Cardiac ventricle fibroblast (primary cell): ENCODE measurements at places on chromosomes 3 and 15. TPM values are rescaled to one million over a fixed set of nuclear protein-coding genes. Genes with fewer than 3 reads are reported as not detected.

CXCR6 gene
- total RNA-seq, result not detected in 2 replicates

HCN4 gene
- not detected in 2 replicates for total RNA-seq

FRMD5 gene
- total RNA-seq, result 0.50 and 0.54 TPM in 2 replicates

CTXN2 gene
- not detected in 2 replicates for total RNA-seq

GOLGA8R gene
- total RNA-seq, result 1.2 and 2.3 TPM in 2 replicates
